ENCODE measurements at places on chromosomes 4 and X.

GRCh38 chrX:18714910-18715309, 7.5 kb downstream of the PPEF1 start:
- no peak for DNase-seq

GRCh38 chrX:116493271-116493670, 30.5 kb upstream of the CT83 start:
- DNase-seq, result no peak

GRCh38 chr4:173019664-173020063, 148.9 kb upstream of the GALNT7 start:
- no peak for DNase-seq

GRCh38 chrX:37578045-37578444, 6.6 kb downstream of the LANCL3 start:
- DNase-seq, result no peak

DNA sequence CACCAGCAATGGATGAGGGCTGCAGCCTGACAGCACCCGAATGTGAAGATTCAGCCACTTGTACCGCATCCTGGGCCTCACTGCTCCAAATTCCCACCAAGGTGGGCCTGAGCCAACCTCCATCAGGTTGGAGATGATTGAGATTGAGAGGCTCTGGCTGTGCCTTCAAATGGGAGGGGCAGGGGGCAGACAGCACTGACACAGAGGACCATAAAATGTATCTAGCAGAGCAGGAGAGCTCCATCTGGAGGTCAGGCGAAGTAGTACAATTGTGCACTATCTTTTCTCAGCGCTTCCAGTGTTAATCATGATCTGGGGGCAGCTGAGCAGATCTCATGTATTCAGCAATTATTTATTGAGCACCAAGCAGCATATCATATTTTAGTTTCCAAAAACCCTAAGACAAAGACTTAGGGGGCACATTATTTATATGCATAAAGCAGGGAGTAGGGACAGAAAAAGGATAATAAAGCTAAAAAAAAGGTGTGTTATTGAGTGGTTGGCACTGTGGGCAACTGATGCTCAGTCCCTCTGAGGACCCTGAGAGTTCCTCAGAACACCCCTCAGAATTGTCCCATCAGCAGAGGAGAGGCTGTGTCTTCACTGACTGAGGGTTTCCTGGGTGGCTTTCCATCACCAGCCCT, 31.6 kb upstream of the C1QTNF7 start:
- DNase-seq, result peak; percentile 53

DNA sequence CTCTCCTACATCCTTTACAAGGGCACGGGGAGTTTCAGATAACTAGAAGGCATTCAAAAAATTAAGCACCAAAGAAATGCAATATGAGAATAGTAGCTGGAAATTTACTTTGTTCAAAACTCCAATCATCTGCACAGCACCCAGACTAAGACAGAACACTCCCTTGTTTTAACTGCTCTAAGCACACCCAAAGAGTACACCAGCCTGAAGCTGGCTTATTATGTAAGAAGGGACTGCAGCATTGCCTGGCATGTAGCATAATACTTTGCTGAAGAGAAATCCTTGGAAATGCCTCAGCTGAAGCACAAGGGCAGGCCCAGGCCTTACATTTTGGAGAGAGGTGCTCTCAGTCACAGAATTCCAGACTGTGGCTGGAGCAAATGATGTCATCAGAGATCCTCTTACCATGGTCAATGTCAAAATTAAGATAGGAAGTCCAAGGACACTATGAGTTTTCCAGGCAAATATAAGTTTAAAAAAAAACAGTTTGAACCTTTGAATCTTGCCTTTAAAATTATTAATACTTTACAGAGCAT, 14.8 kb downstream of the ARHGEF6 start:
- DNase-seq, result no peak

DNA sequence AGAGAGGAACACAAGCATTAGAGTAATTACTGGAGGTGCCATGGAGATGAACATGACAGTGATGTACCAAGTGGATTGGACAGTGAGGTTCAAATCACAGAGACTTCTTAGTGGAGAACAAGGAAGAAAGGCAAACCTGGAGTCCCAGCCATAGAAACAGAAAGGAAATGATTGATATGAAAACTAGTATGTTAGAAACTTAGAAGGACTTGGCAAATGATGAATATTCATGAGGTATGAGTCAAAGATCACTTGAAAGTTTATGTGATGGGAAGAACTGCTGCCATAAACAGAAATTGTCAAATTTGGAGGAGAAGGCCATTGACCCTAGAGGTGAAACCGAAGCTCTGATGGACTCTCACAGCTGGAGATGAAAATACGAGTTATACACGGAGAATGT, 88.2 kb downstream of the PHOX2B start:
- DNase-seq, result no peak

- DNase-seq, result peak; percentile 3
Observed at GRCh38 chrX:119238557-119238956, 2.5 kb downstream of the PGRMC1 start.

- DNase-seq, result no peak
Observed at GRCh38 chr4:52244848-52245247, 193.7 kb downstream of the SPATA18 start.

GRCh38 chr4:24690436-24690835, 104.9 kb upstream of the SOD3 start:
- DNase-seq, result no peak

GRCh38 chr4:16682975-16683374, 215.5 kb downstream of the LDB2 start:
- DNase-seq, result no peak

DNA sequence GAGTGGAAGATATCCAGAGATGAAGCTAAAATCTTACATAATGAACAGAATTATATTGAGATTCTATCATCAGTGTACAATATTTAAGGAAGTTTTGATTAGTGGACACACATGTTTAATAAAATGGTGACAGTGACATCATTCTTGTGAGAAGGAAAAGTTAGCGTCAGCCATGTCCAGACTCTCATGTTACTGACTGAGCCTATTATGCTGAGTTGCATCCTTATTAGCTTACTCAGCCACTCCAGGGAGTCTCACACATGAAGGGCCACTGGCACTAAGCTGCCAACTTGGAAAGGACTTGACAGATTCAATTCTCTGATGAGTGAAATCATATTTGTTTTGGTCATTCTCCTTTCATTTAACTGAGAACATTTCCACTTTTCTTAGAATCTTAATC, 170.6 kb downstream of the BANK1 start:
- DNase-seq, result no peak

DNA sequence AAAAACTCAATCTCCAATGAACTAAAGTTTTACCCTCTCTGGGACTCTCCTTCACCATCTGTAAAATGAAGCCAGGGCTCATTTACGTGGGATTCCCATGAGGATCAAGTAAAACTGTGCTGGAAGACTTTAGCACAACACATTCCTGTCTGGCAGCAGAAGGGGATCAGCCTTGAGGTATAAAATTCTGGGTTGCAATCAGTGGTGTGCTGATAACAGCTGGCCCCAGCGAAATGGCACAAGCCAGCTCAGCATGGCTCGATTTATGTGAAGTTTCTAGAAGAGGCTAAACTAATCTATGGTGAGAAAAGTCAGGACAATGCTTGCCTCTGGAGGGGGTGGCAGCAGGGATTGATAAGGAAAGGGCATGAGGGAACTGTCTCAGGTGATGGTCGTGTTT, 28.4 kb downstream of the ZNF630 start:
- DNase-seq, result no peak

DNA sequence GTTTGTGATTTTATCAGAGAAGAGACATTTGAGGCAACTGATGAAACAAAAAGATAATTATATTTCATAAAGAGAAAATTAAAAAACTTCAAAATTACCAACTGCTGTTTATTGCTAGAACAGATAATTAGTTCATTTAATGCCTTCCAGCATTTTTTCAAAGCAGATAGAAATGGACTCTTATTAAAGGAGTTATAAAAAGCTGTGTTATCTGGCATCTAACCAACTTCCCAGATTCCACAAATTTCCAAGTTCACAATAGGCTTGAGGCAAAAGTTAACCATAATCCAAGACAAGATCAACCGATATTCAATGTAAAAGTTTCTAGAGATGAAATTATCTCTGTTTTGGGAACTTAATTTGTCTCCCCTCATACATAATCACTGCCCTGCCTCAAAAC, 152.4 kb downstream of the TSPAN5 start:
- DNase-seq, result no peak

DNA sequence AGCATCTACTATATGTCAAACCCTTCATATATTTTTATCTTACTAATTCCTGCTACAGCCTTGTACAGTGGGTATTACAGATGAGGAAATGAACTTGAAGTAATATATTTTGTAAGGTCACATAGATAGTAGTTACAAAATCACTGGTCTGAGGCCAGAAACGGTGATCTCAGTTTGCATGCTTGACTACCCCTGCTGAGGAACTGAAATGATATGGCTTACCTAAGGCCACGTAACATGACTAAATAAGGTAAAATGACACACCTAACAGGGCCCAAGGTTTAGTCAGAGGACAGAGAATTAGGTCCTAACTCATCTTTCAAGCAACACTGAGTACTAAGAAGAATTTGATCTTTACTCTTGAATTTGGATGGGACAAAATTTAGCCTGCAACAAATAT, 1.5 kb upstream of the COMMD8 start:
- DNase-seq, result no peak

DNA sequence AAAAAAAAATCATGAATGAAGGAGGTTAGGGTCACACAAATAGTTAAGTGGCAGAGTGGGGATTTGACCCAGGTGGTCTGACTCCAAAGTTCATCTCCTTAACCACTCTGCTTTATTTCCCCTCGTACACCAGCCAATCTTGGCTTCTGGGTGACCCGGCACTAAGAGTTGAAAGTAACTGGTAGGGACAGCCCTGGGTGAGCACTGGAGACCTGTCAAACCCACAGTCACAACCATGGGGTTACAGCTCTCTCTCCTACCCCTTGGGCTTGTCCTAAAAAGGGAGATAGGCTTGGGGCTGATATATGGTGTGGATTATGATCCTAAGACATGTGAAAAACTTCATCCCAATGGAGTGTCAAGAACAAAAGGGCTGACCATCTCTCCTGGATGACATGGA, 12.5 kb downstream of the IGFBP7 start:
- no peak for DNase-seq

- DNase-seq, result no peak
Observed at GRCh38 chr4:25703731-25704388, 48.2 kb downstream of the SLC34A2 start.

- no peak for DNase-seq
Observed at GRCh38 chr4:125105561-125105960, 209.2 kb upstream of the FAT4 start.

DNA sequence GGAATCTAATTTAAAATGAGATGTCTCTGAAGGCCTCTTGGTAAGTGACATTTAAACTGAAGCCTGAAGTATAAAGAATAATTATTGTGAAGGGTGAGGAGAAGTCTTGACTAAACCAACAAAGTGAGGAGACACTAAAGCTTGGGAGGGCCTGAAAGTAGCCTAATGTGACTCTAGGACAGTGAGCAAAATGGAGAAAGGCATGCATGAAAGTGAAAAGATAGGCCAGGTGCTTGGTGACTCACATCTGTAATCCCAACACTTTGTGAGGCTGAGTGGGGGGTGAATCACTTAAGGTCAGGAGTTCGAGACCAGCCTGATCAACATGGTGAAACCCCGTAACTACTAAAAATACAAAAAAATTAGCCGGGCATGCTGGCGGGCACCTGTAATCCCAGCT, 46.9 kb upstream of the SMARCAD1 start:
- no peak for DNase-seq

DNA sequence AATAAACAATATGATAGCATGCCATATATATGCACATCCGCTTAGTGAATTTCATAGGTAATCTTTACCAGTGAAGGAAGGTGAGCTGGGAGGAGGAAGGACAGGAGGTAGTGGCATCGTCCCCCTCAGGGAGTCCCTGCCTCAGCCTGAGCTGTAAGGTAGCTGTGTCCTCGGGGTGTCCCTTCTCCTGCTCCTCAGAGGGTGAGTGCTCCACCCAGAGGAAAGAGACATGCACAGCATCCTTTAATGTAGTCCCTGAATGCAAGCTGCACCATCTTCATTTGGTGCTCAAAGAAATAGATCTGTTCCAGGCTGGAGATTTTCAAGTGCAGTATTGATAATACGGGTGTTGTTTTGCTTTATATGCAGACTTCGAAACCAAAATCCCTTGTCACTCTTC, 330.4 kb upstream of the SFRP2 start:
- DNase-seq, result no peak

GRCh38 chrX:104742355-104742754, 176.4 kb downstream of the IL1RAPL2 start:
- no peak for DNase-seq
